Umbilical cord (tissue), 2 donors: ENCODE measurements at places on chromosomes 7 and 10. TPM values are rescaled to one million over a fixed set of nuclear protein-coding genes. Genes with fewer than 3 reads are reported as not detected.

GRCh38 chr10:74292871-74293427 is 141.9 kb downstream of the ADK start:
- DNase-seq: no peak

DNA sequence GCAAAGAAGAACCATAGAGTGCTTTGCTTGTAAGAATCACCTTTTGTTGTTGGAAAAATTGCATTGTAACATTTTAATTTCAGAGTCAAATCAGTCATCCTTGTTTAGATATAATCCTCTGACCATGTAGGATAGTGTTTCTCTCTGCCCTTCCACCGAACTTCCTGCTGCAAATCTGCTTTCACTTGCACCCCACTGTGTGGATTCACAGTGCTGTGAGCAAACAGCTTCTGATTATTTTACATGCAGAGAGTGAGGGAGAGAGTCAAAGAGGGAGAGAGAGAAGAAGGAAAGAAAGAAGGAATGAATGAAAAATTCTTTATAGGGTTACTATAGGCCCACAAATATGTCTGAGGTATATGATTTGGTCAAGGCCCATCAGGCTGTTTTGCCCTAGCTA is 30.0 kb upstream of the SEM1 start:
- DNase-seq: no peak

DNA sequence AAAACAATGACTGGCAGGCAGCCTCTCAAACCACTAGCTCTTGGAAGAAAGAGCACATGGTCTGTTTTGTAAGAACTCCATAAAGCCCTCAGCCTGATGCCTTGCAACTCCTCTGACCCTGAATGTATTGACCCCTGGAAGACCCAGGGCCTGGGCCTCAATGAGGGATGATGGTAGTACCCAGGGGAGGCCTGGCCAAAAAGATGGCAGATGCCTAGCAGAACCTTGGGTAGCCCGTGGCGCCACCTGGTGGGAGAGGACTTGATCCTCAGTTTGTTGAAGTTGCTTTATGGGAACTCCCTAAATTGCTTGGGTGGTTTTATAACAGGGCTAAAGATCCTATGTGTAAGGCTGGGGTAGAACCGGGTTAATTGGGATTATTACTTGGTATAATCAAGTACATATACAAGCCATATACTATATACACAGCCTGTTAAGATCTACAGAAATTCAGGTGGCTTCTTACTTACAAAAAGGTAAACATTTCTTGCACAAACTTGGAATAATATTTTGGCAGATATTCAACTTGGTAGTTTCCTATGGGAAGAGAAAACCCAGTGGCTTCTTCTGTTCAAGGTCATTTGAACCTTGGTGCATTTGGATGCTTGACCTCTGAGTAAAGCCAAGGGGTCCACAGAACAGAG is 95.8 kb upstream of the CACUL1 start:
- DNase-seq: peak; percentile 23

GRCh38 chr10:120948889-120949608 is 97.9 kb downstream of the WDR11 start:
- peak; percentile 77 for DNase-seq

DNA sequence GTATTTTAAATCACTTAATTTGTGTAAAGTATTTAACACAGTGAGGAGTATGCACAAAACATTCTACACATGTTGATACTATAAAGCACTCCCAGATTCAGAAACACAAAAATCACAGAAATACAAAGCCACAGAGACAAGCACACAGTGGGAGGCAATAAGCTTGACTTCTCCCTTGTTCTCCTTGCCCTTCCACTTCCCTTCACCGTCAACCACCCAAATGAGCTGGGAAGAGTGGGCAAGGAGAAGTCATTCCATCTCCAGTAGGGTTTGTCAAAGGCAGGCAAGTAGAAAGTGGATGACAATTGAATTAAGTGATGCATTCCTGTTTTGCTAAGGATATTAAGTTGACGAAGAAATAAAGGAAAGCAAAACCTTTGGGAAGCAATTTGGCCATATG is 4.2 kb upstream of the TMEM139 start:
- no peak for DNase-seq

GRCh38 chr7:77388055-77388641 is 28.0 kb downstream of the GSAP start:
- DNase-seq: no peak

DNA sequence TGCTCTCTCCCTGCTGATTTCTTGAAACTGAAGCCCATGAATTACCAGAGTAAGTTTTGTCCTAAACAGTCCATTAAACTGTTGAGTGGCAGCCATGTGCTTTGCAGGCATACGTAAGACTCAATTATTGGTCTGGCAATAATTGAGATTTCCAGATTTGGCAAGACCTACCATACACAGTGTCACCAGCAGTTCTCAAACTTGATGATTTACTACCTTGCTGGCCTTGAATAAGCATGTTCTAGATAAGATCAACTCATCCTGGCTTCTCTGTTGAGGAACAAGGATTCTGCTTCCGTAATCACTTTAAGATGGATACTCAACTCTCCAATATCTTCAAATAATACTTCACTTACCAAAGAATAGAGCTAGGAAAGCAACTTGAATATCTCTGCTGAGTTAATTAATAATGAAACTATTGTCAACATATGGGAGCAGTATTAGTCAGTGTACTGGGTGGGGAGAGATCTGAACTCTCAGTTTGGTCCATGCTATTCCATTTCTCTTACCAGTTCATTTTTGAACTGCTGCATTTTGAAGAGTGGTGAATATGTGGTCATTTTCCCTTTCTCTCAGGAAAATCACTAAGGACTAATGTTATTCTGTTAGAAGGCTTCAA is 181.4 kb downstream of the IPMK start:
- no peak for DNase-seq

GRCh38 chr7:44347546-44348114 is 22.2 kb upstream of the CAMK2B start:
- DNase-seq: no peak

DNA sequence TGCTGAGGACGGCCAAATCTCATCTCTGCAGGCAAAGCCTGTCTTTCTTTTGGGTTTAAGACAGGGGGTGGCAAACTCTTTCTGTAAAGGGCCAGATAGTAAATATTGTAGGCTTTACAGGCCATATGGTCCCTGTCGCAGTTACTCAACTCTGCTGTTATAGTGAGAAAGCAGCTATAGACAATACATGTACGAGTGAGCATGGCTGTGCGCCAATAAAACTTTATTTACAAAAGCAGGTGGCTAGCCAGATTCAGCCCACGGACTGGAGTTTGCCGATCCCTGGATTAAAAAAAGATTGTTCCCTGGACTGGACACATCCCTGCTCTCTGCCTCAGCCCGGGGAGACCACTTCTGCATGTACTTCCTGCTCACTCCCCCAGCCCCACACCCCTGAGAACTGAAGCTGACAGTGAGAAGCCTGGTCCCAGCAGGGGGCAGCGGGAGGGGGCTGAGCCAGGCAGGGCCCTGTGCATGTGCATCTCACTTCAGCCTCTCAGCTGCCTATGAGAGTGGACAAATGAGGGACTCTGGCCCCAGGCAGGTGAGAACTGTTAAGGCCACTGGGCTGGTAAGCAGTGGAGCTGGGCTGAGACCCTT is 392.4 kb downstream of the PLXNA4 start:
- DNase-seq: peak; percentile 24

EN2 gene
- 2.6 TPM for total RNA-seq

DNA sequence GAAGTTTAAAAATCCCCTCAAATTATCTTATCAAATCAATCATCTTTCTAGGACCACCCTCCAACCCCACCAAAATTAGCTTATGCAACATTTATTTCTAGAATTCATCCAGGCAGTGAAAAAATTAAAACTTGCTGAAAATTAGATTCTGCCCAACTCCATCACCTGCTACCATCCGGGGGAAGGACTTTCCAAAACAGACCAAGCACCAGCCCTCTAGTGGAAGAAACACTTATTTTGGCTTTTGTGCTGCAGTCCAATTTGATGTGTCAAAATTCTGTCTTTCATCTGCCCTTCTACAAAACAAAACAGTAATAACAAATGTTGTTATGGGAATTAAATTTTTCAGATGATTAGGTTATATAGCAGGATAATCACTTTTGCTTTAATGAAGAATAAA is 35.1 kb downstream of the GCC1 start:
- no peak for DNase-seq

SEC23IP gene
- total RNA-seq: 17.8 TPM

EEF1AKMT2 gene
- total RNA-seq: 29.9 TPM

DNA sequence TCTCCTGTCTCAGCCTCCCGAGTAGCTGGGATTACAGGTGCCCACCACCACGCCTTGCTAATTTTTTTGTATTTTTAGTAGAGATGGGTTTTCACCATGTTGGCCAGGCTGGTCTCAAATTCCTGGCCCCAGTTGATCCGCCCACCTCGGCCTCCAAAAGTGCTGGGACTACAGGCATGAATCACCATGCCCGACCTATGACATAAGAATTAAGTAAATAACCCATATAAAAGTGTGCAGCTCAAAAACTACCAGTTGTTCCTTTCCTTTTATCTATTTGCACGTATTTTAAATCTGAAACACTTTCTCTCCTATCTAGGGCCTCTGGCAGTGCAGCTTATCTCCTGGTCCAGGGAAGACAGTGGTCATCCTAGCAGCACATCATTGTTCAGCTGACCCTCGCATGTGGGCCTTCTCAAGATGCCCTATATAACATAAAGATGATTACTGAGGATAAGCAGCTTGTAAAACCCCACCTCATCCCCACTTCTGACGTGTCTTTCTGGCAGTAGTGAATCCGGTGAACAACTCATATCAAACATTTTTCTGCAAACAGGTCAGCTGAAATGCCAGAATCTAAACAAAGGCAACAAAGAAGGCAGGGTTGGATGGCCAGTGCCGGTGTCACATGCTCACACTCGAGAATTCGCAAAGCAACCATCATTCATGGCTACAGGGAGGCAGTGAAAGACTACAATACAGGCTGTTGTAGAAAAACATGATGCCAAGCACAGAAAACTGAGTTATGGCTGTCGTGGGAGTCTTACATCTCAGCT is 36.0 kb upstream of the KCNIP2 start:
- DNase-seq: no peak

- DNase-seq: no peak
Observed at GRCh38 chr7:99326408-99326782, 697 bp downstream of the ARPC1A start.

- DNase-seq: peak; percentile 83
Observed at GRCh38 chr10:101141616-101142532, 10.8 kb downstream of the TLX1 start.

GRCh38 chr7:33692956-33693355 is 212.4 kb upstream of the BMPER start:
- DNase-seq: peak; percentile 83

RAPGEF5 gene
- total RNA-seq: 131 TPM

- peak; percentile 70 for DNase-seq
Observed at GRCh38 chr7:17725821-17726220, 214.5 kb downstream of the SNX13 start.

RNLS gene
- total RNA-seq: 5.3 TPM

LIPK gene
- total RNA-seq: 4.8 TPM

DLD gene
- 69.1 TPM for total RNA-seq

DNA sequence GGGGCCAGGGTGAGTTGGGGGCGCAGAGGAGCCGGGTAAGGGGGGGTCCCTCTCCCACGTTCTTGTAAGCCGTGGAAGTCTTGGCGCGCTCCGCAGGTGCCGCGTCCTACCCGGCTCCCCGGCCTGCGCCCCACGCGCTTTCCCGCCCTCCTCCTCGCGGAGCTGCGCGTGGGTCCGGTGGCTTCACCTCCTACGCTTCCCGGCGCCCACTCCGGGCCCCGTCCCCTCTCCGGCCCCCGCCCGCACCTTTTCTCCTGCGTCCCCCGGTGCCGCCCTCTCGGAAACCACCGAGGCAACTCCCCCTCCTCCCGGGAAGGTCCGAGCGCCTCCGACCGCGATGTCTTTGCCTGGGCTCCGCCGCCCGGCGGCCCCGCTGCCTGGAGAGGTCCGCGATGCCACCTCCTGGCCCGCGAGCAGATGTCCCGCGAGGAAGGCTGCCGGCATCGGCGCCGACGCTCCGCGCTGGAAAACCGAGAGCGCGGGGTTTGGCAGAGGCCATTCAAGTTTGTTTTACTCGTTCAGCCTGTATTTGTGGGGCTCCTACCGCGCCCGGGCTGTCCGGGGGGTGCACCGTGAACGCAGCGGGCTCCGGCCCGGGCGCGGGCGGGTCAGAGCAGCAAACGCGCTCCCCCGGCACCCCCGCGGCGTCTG is 2.4 kb upstream of the NKX6-2 start:
- DNase-seq: no peak

DNA sequence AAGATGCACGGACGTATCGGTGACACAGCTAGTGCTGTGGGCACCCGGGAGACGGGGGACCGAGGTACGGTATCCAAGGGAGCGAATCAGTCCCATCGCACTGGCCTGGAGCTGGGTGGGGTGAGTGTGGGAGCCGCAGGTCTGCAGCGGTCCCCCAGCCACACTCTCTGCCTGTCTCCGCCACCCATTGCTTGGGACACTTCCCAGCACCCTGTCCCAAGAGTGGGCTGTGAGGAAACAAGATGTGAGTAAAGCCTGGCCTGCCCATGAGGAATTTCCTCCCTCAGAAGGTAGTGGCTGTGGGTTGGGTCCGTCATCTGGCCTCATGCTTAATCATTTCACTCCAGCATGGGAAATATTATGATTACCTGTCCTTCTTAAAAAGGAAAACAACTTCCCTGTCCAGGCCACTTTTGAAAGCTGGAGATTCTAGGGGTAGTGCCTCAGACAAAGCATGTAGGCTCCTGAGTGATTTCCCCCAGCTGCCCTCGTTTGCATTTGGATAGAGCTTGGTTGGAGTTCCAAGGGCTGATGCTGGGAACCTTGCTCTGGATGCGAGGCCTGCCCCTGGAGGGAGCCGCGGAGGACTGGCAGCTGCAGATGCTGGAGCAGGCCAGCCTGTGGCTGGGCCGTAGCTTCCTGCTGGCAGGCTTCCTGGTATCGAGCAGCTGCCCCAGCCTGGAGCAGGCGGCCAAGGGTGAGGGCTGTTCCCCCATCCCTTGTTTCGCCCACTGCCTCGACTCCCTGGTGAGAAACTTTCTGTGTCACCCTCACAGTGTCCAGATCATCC is 6.2 kb upstream of the ACTR3C start:
- DNase-seq: no peak

DNA sequence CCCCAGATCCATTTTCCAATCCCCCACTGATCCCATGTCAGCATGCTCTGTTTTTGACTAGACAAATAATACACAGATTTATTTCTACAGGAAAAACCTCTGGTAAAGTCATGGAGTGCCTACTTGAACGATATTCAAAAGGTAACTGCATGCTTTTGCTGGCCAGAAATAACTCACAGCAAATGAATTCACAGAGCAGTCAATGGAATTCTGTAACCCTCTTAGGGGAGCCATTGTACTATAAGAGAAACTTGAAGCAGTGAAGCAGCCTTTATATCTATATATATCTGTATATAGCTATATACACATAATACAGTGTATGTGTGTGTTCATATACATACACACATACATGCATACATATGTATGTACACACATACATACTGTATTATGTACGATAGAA is 29.0 kb upstream of the MEOX2 start:
- peak; percentile 14 for DNase-seq
